ENCODE measurements at places on chromosomes 16 and 17.
A peak's percentile ranks its signal among the peaks of the same experiment; 100 is the strongest.

- H3K36me3 ChIP-seq = peaks cover 14% of the 10 kb centered on the region
- DNase-seq = no peak
- H3K4me1 ChIP-seq = peaks cover 28% of the 10 kb centered on the region
- peak overlapping the region; percentile 1 for H3K4me3 ChIP-seq
Observed at GRCh38 chr16:75038036-75038858, 39.4 kb downstream of the ZNRF1 start.

- H3K27ac ChIP-seq = peak overlapping the region; percentile 82
- peaks cover 14% of the 10 kb centered on the region for H3K27me3 ChIP-seq
- no peak for DNase-seq
- peaks cover 62% of the 10 kb centered on the region for H3K36me3 ChIP-seq
- peaks cover 84% of the 10 kb centered on the region for H3K4me1 ChIP-seq
Observed at GRCh38 chr17:48052956-48053757, 5.0 kb downstream of the NFE2L1 start.

GRCh38 chr17:8314797-8315763 lies 5.0 kb downstream of the ARHGEF15 start:
- no peak overlapping the region for H3K27ac ChIP-seq
- peaks cover 46% of the 10 kb centered on the region for H3K36me3 ChIP-seq
- H3K27me3 ChIP-seq = peaks cover 15% of the 10 kb centered on the region
- peaks cover 36% of the 10 kb centered on the region for H3K4me1 ChIP-seq

GRCh38 chr17:3992370-3992769 lies 28.1 kb upstream of the ATP2A3 start:
- H3K36me3 ChIP-seq = peaks cover 4% of the 10 kb centered on the region
- H3K27ac ChIP-seq = no peak overlapping the region
- no peak for DNase-seq
- peaks cover under 1% of the 10 kb centered on the region for H3K27me3 ChIP-seq
- no peak overlapping the region for H3K4me3 ChIP-seq

DNA sequence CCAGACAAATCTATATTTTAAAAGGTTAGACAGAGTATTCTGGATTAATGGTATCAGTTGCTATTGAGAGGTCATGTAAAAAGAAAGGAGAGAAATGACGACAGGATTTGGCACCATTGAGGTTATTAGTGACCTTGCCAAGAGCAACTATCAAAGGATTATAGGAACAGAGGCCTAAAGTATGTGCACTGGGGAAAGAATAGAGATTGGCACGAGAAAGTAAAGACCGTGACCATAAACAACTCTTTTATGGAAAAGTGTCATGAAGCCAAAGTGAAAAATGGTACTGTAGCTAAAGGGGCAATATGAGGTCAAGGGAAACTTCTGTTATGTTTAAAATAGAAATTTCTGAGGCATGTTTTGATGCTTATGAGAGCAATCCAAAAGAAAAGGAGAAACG lies 115.2 kb upstream of the KIF2B start:
- H3K36me3 ChIP-seq = no peaks in the 10 kb centered on the region
- no peak for DNase-seq
- H3K27ac ChIP-seq = no peak overlapping the region
- no peaks in the 10 kb centered on the region for H3K27me3 ChIP-seq
- H3K4me3 ChIP-seq = no peak overlapping the region

- H3K4me3 ChIP-seq = no peak overlapping the region
- H3K27me3 ChIP-seq = peaks cover 16% of the 10 kb centered on the region
- no peak for DNase-seq
- no peaks in the 10 kb centered on the region for H3K36me3 ChIP-seq
Observed at GRCh38 chr16:1335996-1336395, 2.6 kb downstream of the BAIAP3 start.

DNA sequence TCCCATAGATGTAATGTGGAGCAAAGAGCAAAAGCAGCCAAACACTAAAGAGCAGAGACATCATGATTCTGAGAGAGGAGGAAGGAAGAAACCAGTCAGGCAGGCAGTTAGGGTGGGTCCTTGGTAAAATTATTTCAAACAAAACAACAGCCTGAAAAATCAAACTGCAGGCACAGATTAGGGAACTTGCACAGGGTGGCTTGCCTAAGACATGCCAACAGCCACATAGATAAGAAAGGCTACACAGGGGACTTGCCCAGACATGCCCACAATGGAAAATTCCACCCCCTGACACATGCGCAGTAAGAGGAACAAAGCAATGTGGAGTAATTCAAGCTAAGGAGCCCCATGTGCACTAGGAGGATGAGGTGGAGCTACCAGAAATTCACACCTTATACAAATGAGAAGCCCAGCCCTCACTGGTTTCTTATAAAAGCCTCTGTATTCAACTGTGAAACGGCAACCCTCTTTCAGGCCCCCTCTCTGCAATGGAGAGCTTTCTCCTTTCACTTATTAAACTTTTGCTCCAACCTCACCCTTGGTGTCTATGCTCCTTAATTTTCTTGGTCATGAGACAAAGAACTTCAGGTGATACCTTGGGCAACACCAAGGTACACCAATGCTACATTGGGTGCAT lies 7.3 kb upstream of the GAS7 start:
- no peaks in the 10 kb centered on the region for H3K36me3 ChIP-seq
- DNase-seq = no peak
- peaks cover 3% of the 10 kb centered on the region for H3K27me3 ChIP-seq
- H3K4me3 ChIP-seq = no peak overlapping the region
- H3K27ac ChIP-seq = no peak overlapping the region
- peaks cover 7% of the 10 kb centered on the region for H3K4me1 ChIP-seq

- H3K27ac ChIP-seq = no peak overlapping the region
- H3K4me3 ChIP-seq = no peak overlapping the region
- DNase-seq = no peak
Observed at GRCh38 chr16:65445313-65446260, 323.7 kb upstream of the CDH11 start.

DNA sequence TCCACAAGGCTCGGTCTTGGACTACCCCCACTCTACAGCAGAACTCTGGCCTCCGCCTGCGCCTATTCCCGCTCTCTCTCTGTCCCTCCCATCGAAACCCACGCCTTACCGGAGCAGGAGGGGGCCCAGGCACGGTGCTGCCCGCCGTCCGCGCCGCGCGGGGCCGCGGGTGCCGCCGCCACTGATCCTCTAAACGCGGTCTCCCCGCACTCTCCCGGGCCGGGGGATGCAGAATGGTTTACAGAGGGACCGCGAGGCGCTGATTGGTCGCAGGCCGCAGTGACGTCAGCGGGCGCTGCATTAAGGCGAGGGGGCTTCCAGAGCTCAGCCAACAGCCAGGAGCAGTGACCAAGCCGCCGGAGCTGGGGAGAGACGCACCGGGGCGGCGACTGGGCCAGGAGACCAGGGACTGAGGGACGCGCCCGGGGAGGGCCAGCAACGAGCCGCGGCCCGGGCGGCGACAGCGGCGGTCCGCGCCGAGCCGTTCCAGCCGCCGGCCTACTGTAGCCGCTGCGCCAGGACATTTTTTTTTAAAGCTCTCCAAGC lies 747 bp upstream of the LHX1 start:
- no peak overlapping the region for H3K27ac ChIP-seq
- no peak for DNase-seq
- peaks cover 4% of the 10 kb centered on the region for H3K36me3 ChIP-seq
- peaks cover 48% of the 10 kb centered on the region for H3K4me1 ChIP-seq
- H3K4me3 ChIP-seq = peak overlapping the region; percentile 85

DNA sequence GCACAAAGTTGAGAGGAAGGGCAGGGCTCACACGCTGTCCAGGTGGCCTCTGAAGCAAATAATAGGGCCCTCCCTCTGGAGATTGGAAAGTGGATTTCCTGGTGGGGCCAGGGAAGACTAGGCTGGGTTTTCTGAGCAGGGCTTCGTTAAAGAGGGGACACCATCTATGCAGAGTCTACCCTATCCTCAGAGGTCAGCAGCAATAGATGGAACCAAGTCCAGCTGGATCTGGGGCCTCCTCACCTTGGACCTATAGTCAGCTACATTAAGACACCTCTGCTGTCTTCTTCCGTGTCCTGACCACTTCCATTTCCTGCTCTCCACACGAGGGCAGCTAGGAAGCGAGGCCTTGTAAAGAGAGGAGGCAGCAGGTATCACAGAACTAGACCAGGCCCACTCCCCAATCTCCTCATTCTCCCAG lies 14.7 kb upstream of the ST6GALNAC1 start:
- peaks cover 7% of the 10 kb centered on the region for H3K4me1 ChIP-seq
- H3K27me3 ChIP-seq = no peaks in the 10 kb centered on the region
- H3K27ac ChIP-seq = no peak overlapping the region

DNA sequence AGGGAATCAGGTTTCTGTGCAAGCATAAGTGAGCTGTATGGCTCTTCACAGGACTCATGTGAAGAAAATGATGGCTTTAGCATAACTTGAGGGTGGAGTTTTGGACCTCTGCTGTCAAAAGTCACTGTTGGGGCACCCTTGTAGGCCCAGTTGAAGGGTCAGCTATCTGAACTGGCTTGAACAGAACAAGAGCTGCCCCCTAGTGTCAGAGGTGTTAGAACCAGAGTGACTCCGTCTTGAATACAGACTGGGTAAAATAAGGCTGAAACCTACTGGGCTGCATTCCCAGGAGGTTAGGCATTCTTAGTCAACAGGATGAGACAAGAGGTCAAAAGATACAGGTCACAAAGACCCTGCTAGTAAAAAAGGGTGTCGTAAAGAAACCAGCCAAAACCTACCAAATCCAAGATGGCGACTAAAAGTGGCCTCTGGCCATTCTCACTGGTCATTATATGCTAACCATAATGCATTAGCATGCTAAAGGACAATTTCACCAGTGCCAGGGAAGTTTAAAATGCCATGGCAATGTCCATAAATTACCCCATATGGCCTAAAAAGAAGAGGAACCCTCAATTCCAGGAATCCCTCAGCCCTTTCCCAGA lies 484.0 kb upstream of the ERCC4 start:
- no peak overlapping the region for H3K4me3 ChIP-seq
- no peak overlapping the region for H3K27ac ChIP-seq
- no peaks in the 10 kb centered on the region for H3K27me3 ChIP-seq
- no peaks in the 10 kb centered on the region for H3K36me3 ChIP-seq

- peaks cover 34% of the 10 kb centered on the region for H3K4me1 ChIP-seq
- H3K27me3 ChIP-seq = peaks cover 42% of the 10 kb centered on the region
- H3K36me3 ChIP-seq = peaks cover 7% of the 10 kb centered on the region
- no peak for DNase-seq
Observed at GRCh38 chr17:61453566-61454380, 1.6 kb downstream of the TBX4 start.

- peaks cover 3% of the 10 kb centered on the region for H3K36me3 ChIP-seq
Observed at GRCh38 chr16:24766057-24766456, 36.6 kb downstream of the TNRC6A start.

DNA sequence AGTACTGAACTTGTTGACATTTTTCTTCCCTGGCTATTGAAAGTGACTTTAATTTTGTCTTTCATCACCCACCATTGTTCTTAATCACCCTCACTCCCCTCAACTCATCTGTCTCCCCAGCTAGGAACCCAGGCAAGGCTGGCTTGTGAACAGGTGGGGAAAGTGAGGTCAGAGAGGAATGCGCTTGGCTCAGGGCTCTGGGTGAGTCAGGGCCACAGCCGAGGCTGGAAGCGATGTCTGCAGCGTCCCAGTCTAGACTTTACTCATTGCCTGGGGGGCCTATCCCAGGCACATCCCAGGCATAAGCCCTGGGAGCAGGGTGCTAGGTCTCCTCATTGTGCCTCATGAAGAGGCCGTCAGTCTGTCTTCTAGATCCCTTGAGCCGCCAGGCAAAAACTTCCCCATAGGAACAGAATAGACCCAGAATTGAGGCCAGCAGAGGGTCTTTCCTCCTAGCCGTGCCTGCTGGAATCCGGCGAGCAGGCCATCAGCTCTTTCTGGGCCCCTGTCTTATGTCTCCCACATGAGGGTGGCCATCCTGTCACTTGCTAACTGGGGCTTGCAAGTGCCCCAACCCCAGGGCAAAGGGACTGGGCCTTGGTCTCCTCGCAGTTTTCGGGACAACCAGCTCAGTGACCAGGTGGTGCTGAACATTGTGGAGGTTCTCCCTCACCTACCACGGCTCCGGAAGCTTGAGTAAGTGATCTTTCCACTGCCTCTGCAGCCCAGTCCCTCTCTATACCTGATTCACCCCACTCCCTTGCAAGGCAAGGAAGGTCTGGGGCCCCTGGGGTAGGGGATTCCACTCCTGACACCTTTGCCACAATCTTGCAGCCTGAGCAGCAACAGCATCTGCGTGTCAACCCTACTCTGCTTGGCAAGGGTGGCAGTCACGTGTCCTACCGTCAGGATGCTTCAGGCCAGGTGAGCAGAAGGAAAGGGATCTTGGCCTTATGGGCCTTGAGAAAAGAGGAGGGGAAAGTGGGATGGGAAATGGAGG lies 40.1 kb downstream of the NLRC5 start:
- peaks cover 6% of the 10 kb centered on the region for H3K27me3 ChIP-seq
- H3K27ac ChIP-seq = no peak overlapping the region
- no peak overlapping the region for H3K4me3 ChIP-seq
- H3K4me1 ChIP-seq = peaks cover 11% of the 10 kb centered on the region
- DNase-seq = no peak

DNA sequence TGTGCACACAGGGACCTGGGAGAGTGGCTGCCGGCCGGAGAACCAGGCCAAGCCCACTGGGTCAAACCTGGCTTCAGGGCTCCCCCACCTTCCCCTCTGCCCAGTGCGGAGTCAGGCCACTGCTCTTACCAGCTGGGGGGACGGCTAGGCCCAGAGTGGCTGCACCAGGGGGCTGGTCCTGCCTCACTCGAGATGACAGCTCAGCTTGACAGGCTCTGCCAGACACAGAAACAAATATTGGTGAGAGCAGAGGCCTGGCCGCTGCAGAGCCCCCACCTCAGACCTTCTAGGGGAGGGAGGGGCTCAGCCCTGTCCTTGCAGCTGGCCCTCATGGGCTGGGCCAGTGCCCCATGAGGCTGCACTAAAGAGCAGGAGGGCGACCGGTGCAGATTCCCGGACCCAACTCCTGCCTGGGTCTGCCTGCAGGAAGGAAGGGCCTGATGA lies 4.5 kb downstream of the NUDT16L1 start:
- no peak overlapping the region for H3K4me3 ChIP-seq
- H3K36me3 ChIP-seq = peaks cover 11% of the 10 kb centered on the region
- no peak for DNase-seq
